ENCODE measurements at places on chromosomes 3 and 15. TPM values are rescaled to one million over a fixed set of nuclear protein-coding genes. Genes with fewer than 3 reads are reported as not detected.
A peak's percentile ranks its signal among the peaks of the same experiment; 100 is the strongest.

DNA sequence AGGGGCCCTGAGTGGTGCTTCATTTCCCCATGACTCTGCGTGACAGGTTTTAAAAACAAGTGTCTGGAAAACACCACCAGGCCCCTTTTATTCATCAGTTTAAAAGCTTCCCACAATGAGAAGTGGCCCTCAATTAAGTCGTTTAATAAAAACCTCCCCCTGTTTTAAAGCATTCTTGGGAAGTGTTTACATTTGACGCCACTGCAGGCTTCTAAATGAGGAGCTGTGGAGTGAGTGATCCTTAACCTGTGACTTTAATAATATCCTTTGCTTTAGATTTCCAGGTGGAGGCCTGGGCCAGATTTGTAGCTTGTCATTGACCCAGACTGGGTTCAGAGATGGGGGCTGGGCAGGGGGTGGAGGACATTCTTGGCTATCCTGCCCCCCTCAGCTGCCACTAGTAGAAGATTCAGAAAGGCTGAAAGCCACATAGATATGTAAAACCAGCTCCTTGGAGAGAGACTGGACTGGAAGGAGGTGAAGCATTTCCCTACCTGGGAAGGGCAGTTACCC is 11.3 kb downstream of the CGNL1 start:
- no peak for DNase-seq
- H3K27ac ChIP-seq: no peak overlapping the region
- H3K4me3 ChIP-seq: no peak overlapping the region
- no peaks in the 10 kb centered on the region for H3K36me3 ChIP-seq
- H3K27me3 ChIP-seq: no peaks in the 10 kb centered on the region
- peaks cover 63% of the 10 kb centered on the region for H3K4me1 ChIP-seq

IQSEC1 gene
- 17.4 TPM for total RNA-seq

COL8A1 gene
- not detected for total RNA-seq

GRCh38 chr15:64961013-64961412 is 28.7 kb downstream of the SPG21 start:
- H3K27me3 ChIP-seq: no peaks in the 10 kb centered on the region
- H3K27ac ChIP-seq: no peak overlapping the region
- no peaks in the 10 kb centered on the region for H3K4me1 ChIP-seq

GRCh38 chr3:138942271-138942670 is 4.7 kb downstream of the FOXL2 start:
- H3K36me3 ChIP-seq: no peaks in the 10 kb centered on the region
- H3K27me3 ChIP-seq: peaks cover 16% of the 10 kb centered on the region
- DNase-seq: no peak
- H3K4me1 ChIP-seq: peaks cover 18% of the 10 kb centered on the region
- no peak overlapping the region for H3K27ac ChIP-seq

VGLL3 gene
- 0.01 TPM for total RNA-seq

DNA sequence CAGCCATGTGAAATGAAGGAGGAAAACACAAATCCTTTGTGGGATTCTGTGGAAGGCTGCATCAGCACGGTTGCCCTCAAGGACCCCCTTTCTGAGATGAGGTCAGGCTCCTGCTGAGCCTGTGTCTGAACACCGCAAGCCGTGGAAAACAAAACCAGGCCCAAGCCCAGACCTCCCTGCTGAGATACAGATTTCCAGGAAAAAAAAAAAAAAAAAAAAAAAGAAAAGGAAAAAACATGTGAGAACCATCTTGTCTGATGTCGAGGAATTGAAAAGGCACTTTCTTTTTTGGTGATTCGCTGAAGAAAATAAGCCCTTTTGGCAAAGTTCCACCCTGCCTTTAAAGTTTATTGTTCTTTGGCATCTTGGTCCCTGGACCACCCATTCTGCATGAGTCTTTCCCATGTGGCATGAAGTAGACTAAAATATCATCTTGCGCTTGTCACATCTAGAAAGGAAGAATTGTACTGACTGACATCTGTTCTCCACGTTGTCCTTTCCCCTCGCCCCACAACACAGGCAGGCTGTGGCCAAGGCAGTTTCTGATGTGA is 117.6 kb downstream of the CHST2 start:
- no peak overlapping the region for H3K27ac ChIP-seq
- DNase-seq: no peak
- no peaks in the 10 kb centered on the region for H3K4me1 ChIP-seq
- no peak overlapping the region for H3K4me3 ChIP-seq
- no peaks in the 10 kb centered on the region for H3K36me3 ChIP-seq

OR5K2 gene
- total RNA-seq: not detected

TTBK2 gene
- 7.4 TPM for total RNA-seq

TRIM71 gene
- 111 TPM for total RNA-seq

DNA sequence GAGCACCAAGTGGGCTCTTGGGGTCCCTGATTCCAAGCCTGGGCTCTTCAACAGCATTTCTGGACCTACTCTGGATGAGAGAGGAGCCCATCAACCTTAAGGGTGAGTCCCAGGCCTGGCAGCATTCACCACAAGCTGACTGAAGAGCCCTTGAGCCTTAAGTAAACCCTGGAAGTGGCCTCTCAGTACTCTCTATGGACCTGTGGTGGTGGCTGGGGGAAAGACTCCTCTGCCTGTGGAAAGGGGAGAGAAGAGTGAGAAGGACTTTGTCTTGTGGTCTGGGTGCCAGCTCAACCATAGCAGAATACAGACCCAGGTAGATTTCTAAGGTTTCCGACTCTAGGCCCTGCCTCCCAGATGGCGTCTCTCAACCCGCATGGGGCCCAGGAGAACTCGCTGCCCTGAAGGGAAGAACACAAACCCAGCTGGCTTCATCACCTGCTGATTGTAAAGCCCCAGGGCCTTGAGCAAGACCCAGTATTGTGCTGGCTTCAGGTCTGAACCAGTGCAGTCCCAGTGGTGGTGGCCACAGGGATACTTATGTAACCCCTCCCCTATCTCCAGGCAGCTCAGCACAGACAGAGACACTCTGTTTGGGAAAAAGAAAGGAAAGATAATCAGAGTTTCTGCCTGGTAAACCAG is 71.4 kb downstream of the TFDP2 start:
- no peak for DNase-seq
- H3K4me3 ChIP-seq: no peak overlapping the region
- no peaks in the 10 kb centered on the region for H3K27me3 ChIP-seq
- H3K4me1 ChIP-seq: no peaks in the 10 kb centered on the region

DNA sequence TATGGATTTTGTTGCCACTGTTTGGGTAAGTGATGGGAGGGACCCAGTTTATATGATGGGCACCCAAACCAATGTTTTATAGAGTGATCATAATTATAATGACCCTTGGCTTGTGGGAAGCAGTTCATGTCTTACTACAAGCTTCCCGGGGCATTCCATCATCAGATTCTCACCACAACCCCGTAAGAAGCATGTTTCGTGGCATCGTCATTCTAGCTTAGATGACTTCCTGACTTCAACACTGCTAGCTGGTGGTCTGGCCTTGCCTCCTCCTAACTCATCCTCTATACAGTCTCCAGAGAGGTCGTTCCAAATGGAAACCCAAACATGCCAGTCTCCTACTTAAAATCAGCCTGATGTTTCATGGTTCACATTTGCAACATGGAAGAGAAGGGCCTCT is 226.9 kb downstream of the ADAMTS9 start:
- H3K27me3 ChIP-seq: no peaks in the 10 kb centered on the region
- no peaks in the 10 kb centered on the region for H3K4me1 ChIP-seq
- DNase-seq: no peak
- no peak overlapping the region for H3K27ac ChIP-seq

- H3K27me3 ChIP-seq: no peaks in the 10 kb centered on the region
- no peak overlapping the region for H3K4me3 ChIP-seq
- peaks cover 37% of the 10 kb centered on the region for H3K36me3 ChIP-seq
- DNase-seq: no peak
These were observed 17.8 kb downstream of the TF start for GRCh38 chr3:133763797-133764683.

SLC22A13 gene
- not detected for total RNA-seq

GRCh38 chr15:55546718-55547117 is 38.7 kb upstream of the DNAAF4 start:
- no peak for DNase-seq
- no peaks in the 10 kb centered on the region for H3K4me1 ChIP-seq
- no peaks in the 10 kb centered on the region for H3K36me3 ChIP-seq

HIGD2B gene
- not detected for total RNA-seq

DNA sequence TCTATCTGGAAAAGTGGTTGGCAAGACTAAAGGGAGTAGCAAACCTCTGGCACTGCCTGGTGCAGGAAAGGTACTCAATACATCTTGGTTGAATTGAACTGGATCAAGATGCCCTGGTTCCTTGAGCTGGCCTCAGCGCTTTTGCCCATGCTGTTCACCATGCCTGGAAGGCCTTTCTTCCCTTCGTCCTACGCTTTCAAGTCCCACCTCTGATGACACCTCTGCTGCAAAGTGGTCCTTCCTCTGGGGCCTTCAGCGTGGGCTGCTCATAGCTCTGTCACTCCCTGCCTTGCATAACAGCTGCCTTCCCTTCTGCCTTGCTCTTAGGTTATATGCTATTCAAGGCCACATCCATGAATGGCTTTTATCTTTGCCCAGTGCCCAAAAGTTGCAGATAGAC is 23.0 kb downstream of the ITGA11 start:
- peaks cover 18% of the 10 kb centered on the region for H3K4me1 ChIP-seq
- no peak overlapping the region for H3K4me3 ChIP-seq
- DNase-seq: no peak
- peaks cover 6% of the 10 kb centered on the region for H3K27me3 ChIP-seq
- no peaks in the 10 kb centered on the region for H3K36me3 ChIP-seq

DNA sequence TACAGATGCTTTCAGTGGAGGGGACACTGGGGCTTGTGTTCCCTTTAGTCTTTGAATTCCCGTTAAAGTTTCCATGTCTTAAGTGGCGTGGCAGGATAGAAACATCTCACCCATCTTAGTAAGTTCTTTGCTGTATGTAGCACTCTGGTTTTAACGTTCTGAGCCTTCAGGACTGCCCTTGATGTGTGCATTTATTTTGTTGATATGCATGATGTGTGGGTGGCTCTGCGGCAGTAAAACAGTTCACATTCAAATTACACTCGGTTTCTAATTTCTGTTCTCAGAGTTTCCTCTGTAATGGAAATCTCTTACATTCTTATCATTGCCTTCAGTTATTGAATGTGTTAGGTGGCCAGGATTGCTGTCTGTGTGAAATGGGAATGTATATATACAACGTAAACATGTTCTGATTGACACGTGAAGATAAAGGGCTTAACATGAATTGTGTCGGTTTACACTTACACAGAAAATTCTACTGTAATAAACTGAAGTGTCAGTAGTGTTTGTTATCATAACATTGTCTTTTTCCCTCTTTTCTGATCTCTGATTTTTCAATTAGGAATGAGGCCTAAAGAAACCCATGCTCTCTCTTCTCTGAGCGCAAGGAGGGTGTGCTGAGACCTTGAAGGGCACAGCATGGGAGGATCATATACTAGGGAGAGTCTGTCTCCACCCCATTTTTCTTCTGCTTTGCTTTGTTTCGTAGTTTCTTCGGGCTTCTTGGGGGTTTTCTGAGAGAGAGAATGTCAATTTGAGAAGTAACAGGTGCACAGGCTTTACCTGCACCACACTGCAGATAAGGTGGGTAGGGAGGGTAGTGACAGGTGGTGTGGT is 51.5 kb downstream of the IGF1R start:
- no peak overlapping the region for H3K27ac ChIP-seq
- H3K27me3 ChIP-seq: no peaks in the 10 kb centered on the region
- no peaks in the 10 kb centered on the region for H3K36me3 ChIP-seq
- H3K4me3 ChIP-seq: no peak overlapping the region
- DNase-seq: no peak

DOCK3 gene
- not detected for total RNA-seq

EPHB1 gene
- total RNA-seq: not detected

- no peaks in the 10 kb centered on the region for H3K36me3 ChIP-seq
- no peaks in the 10 kb centered on the region for H3K27me3 ChIP-seq
- DNase-seq: no peak
- H3K4me3 ChIP-seq: no peak overlapping the region
- H3K27ac ChIP-seq: no peak overlapping the region
- H3K4me1 ChIP-seq: 0 out of 2 replicates have a peak, but pooled peaks cover 7% of the 10 kb centered on the region
These were observed 211.8 kb downstream of the NR2F2 start for GRCh38 chr15:96542130-96542770.

FGF12 gene
- total RNA-seq: not detected

GRCh38 chr3:171959532-171960089 is 79.8 kb upstream of the FNDC3B start:
- peak; percentile 57 for DNase-seq
- no peak overlapping the region for H3K4me3 ChIP-seq
- no peaks in the 10 kb centered on the region for H3K27me3 ChIP-seq
- H3K4me1 ChIP-seq: peaks cover 74% of the 10 kb centered on the region

COX17 gene
- total RNA-seq: 51.0 TPM

- no peak for DNase-seq
- no peaks in the 10 kb centered on the region for H3K36me3 ChIP-seq
- no peaks in the 10 kb centered on the region for H3K27me3 ChIP-seq
- no peak overlapping the region for H3K27ac ChIP-seq
These were observed 591.5 kb downstream of the ZNF385D start for GRCh38 chr3:21159543-21159906.

ZNF385D gene
- not detected for total RNA-seq

GRCh38 chr3:27024493-27024892 is 344.7 kb downstream of the NEK10 start:
- H3K4me1 ChIP-seq: no peaks in the 10 kb centered on the region
- no peaks in the 10 kb centered on the region for H3K27me3 ChIP-seq
- H3K27ac ChIP-seq: no peak overlapping the region
- H3K36me3 ChIP-seq: no peaks in the 10 kb centered on the region
- H3K4me3 ChIP-seq: no peak overlapping the region

DCLK3 gene
- not detected for total RNA-seq

GRCh38 chr3:25090698-25091453 is 337.2 kb upstream of the RARB start:
- no peaks in the 10 kb centered on the region for H3K4me1 ChIP-seq
- DNase-seq: no peak
- H3K4me3 ChIP-seq: no peak overlapping the region
- no peaks in the 10 kb centered on the region for H3K27me3 ChIP-seq

DNA sequence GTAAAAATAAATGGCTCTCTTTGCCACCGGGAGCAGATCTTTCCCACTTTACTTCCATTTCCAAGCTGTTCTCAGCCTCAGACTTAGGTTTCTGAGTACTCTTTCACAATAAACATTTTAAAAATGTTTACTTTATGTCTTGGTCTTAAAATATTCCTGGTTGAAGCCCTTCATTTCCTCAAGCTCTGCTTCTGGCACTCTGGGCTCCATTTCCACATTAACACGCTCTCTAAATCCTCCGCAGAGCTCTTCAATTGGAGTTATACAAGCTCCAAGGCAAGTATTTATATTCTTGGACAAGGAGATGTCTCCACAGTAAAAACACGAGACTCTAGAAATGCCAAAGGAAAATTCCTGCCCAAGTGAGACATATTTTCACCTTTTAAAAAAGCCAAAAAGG is 169.3 kb downstream of the GREM1 start:
- H3K4me1 ChIP-seq: no peaks in the 10 kb centered on the region
- no peak overlapping the region for H3K4me3 ChIP-seq
- no peaks in the 10 kb centered on the region for H3K36me3 ChIP-seq
- no peaks in the 10 kb centered on the region for H3K27me3 ChIP-seq
